ENCODE measurements at places on chromosomes 5 and 9. TPM values are rescaled to one million over a fixed set of nuclear protein-coding genes. Genes with fewer than 3 reads are reported as not detected.

- DNase-seq, result no peak
- peaks cover 33% of the 10 kb centered on the region for H3K4me1 ChIP-seq
- H3K27me3 ChIP-seq, result no peaks in the 10 kb centered on the region
- no peak overlapping the region for H3K4me3 ChIP-seq
- H3K27ac ChIP-seq, result no peak overlapping the region
- H3K36me3 ChIP-seq, result no peaks in the 10 kb centered on the region
These were observed 35.2 kb downstream of the ZNF366 start for GRCh38 chr5:72472031-72472430.

- no peak overlapping the region for H3K4me3 ChIP-seq
- no peaks in the 10 kb centered on the region for H3K27me3 ChIP-seq
- H3K4me1 ChIP-seq, result no peaks in the 10 kb centered on the region
- H3K27ac ChIP-seq, result no peak overlapping the region
- DNase-seq, result no peak
These were observed 337.1 kb upstream of the MPDZ start for GRCh38 chr9:13616491-13617035.

DNA sequence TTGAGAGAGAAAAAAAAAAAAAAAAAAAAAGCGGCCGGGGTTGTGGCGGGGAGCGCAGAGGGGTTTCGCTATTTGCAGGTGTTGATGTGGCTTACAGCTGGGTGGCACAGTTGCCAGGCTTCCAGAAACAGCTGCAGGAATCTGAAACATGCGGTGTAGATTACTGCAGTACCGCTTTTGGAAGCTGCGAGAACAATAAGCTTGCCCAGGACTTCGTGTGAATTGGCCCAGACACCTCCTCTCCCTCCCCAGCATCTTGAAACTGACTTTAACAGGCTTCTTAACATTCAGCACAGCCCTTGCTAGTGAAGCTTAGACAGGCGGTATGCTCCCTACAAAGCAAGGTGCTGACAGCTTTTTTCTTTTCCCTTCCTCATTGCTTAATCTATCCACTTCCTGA lies 104.0 kb downstream of the ATP10B start:
- H3K36me3 ChIP-seq, result no peaks in the 10 kb centered on the region
- H3K27ac ChIP-seq, result no peak overlapping the region
- H3K4me3 ChIP-seq, result no peak overlapping the region
- DNase-seq, result no peak
- H3K4me1 ChIP-seq, result no peaks in the 10 kb centered on the region
- peaks cover 5% of the 10 kb centered on the region for H3K27me3 ChIP-seq

The ADAMTSL1 gene
- total RNA-seq, result 3.3 TPM

GRCh38 chr5:146016764-146017484 lies 80.5 kb downstream of the SH3RF2 start:
- no peak overlapping the region for H3K4me3 ChIP-seq
- no peak overlapping the region for H3K27ac ChIP-seq
- no peak for DNase-seq
- H3K4me1 ChIP-seq, result no peaks in the 10 kb centered on the region

GRCh38 chr9:113163001-113163400 lies 12.2 kb downstream of the SLC31A2 start:
- H3K4me3 ChIP-seq, result no peak overlapping the region
- H3K4me1 ChIP-seq, result no peaks in the 10 kb centered on the region
- DNase-seq, result no peak
- no peak overlapping the region for H3K27ac ChIP-seq

DNA sequence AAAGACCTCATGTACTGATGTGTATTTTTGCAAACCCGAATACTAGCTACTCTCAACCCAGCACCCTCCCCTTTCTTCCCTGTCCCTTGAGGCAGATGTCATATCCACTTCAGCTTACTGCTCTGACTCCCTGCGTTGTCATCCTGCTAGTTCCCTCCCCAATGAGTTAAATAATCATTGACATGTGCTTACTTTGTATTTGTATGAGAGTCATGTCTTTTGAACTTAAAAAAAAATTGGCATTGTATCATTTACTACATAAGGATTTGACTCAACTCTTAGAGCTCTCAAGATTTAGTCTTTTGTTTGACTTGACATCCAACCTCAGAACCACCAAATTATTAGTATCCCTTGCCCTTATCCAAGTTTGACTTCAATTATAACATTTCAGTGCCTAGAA lies 219.7 kb upstream of the TUT7 start:
- DNase-seq, result no peak
- peaks cover 46% of the 10 kb centered on the region for H3K4me1 ChIP-seq
- no peak overlapping the region for H3K27ac ChIP-seq
- peaks cover 10% of the 10 kb centered on the region for H3K36me3 ChIP-seq
- H3K27me3 ChIP-seq, result no peaks in the 10 kb centered on the region
- no peak overlapping the region for H3K4me3 ChIP-seq

GRCh38 chr5:42598311-42598710 lies 158.3 kb upstream of the CCDC152 start:
- no peaks in the 10 kb centered on the region for H3K27me3 ChIP-seq
- no peak overlapping the region for H3K4me3 ChIP-seq
- peaks cover 28% of the 10 kb centered on the region for H3K4me1 ChIP-seq

The FOXI1 gene
- total RNA-seq, result not detected

DNA sequence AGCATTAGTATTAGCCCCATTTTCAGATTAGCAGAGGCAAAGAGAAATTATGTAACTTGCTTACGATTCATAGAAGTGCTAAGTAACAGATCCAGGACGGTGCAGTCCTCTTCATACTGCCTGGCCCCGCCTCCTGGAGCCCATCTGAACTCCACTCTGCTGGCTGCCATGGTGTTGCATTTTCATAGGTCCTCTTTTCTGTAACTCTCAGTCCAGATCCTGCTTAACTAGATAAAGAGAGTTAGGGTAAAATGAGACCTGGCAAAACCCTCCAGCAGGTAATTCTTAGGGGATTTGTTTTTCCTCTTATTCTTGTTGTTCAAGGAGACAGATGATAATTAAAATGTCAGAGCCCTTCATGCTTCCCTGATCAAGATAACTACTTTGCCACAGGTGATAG lies 135.1 kb upstream of the EFNA5 start:
- no peaks in the 10 kb centered on the region for H3K27me3 ChIP-seq
- H3K4me1 ChIP-seq, result peaks cover 38% of the 10 kb centered on the region
- no peak for DNase-seq

DNA sequence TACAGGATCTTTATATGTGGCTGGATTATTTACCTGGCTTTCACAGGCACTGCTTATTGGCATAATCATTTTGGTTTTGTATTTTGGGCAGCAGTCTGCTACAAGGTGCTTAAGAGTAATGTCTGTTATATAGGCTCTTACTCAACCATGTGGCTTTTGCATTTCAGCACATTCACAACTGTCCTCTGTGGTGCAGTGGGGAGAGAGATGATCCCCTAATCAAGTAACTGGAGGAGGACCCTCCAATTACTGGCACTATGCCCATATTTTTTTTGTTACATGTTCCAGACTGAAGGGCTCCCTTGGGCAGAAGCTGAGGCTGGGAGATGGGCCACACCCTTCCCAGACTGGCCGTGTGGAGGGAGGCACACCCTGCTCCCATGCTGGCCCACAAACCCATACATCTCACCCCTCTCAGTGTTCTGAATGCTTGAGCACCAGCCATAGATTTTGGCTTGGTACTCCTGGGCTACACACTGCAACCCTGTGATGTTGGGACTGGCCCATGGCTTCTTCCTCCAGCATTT lies 173.5 kb downstream of the FAM174A start:
- H3K27me3 ChIP-seq, result no peaks in the 10 kb centered on the region
- no peaks in the 10 kb centered on the region for H3K36me3 ChIP-seq
- no peak overlapping the region for H3K4me3 ChIP-seq
- DNase-seq, result no peak

The HAVCR2 gene
- total RNA-seq, result 1.1 TPM

DNA sequence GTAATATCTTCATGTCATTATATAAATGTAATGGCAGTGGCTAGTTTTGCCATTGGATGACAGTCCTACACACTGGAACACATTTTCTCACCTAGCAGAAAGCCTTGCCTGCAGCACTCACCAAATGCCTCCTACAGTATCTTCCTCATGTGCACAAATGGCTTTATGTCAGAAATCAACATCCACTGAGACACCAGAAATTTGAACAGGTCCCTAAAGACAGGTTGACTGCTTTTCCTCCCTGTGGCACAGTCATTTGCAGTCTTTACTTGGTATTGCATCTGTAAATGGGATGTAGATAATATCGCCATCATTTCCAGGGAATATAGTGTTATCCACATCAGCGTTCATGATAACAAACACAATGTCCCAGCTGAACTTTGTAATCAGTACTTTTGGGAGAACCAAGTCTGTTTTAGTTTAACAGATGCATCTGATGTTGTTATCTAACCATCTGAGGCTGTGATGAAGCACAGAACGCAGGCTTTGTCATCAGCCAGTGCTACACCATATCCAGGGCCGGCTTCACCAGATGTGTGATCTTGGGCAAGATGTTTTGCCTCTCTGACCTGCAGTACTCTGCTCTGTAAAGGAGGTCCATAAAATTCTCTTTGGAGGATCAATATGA lies 83.9 kb upstream of the TAS2R1 start:
- H3K36me3 ChIP-seq, result no peaks in the 10 kb centered on the region
- H3K27ac ChIP-seq, result no peak overlapping the region
- no peaks in the 10 kb centered on the region for H3K4me1 ChIP-seq
- H3K27me3 ChIP-seq, result no peaks in the 10 kb centered on the region
- H3K4me3 ChIP-seq, result no peak overlapping the region

DNA sequence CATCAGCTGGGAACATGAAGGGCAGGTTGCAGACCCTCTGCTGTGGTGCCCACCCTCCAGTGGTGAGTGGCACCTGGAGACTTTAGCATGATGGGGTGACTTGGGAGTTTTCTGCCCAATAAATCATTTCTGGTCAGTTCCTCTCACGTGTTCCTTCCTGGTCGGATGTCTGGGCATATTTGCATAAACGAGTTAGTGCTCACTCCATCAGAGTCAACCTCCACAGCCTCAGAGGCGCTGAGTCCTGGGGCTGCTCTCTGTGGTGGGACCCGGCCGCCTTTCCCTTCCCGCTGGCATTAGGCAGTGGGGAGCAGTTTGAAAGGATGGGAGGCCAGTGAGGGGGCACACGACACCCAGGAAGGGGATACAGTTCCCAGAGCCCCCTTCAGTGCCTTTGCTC lies 114.0 kb upstream of the FCN2 start:
- no peaks in the 10 kb centered on the region for H3K4me1 ChIP-seq
- no peaks in the 10 kb centered on the region for H3K27me3 ChIP-seq
- DNase-seq, result no peak
- H3K36me3 ChIP-seq, result no peaks in the 10 kb centered on the region

- H3K27ac ChIP-seq, result no peak overlapping the region
- no peak for DNase-seq
- H3K4me3 ChIP-seq, result no peak overlapping the region
- 0 out of 2 replicates have a peak, but pooled peaks cover 5% of the 10 kb centered on the region for H3K4me1 ChIP-seq
- H3K27me3 ChIP-seq, result no peaks in the 10 kb centered on the region
- H3K36me3 ChIP-seq, result no peaks in the 10 kb centered on the region
These were observed 205.7 kb upstream of the RIOK2 start for GRCh38 chr5:97388794-97389193.

Measured in SJCRH30 (cell line).